ENCODE measurements at places on chromosomes 6 and 20.

GRCh38 chr6:164106345-164106769 is 691.8 kb downstream of the QKI start:
- no peak for DNase-seq

GRCh38 chr6:133254552-133255228 is 13.5 kb downstream of the EYA4 start:
- DNase-seq = no peak

DNA sequence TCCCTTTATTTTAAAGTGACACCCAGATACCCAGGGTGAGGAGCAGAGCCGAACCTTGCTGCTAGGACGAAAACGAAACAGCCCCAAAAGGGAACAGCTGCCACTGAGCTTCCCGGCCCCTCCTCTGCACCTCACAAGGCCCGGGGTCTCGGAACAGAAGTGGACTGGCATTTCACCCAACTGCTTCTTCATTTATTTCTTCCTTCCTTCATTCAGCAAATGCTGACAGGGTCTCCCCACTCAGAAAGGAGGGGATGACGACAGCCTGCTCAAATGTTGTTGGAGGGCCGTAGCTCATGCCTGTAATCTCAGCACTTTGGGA is 220.3 kb downstream of the PREX1 start:
- no peak for DNase-seq

- DNase-seq = no peak
Measured at GRCh38 chr6:36850021-36850420, 10.8 kb upstream of the CPNE5 start.

GRCh38 chr20:50308513-50309279 is 118.1 kb downstream of the CEBPB start:
- DNase-seq = peak; percentile 97

GRCh38 chr6:90121982-90122381 is 174.7 kb downstream of the BACH2 start:
- DNase-seq = no peak

DNA sequence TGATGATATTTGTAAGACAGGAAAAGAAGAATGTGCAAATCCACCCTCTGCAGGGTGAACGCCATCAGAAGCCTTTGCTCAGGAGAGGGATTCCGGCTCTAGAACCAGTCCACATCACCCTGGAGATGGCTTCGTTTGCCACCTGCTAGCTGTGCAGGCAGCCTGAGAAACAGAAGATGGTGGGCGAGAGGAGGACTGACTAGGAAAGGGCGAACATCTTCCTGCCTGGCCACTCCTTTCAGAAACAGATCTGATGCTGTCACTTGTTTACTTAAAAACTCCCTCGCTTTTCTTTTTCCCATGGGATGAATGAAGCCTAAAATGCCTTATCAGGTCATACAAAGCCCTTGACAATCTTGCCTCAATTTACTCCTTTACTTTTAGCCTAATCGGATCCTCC is 1.2 kb downstream of the PTPRA start:
- DNase-seq = no peak

DNA sequence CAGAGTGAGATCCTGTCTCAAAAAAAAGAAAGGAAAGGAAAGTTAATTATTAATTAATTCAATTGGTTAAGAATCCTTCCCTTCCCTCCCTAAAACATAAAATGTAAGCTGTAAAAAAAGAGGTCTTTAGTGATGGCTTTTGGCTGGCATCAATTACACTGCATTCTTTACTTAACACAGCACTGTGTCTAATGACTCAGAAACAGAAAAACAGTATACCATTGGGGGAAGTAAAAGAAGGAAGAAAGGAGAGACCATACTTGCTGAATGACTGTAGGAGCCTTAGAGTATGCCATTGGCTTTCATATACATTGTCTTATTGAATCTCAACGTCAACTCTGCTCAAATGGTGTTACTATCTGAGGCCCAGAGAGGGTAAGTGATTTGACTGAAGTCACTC is 18.3 kb upstream of the CITED2 start:
- DNase-seq = no peak

- no peak for DNase-seq
Measured at GRCh38 chr6:81875782-81876293, 123.4 kb upstream of the TENT5A start.
